ENCODE measurements at places on chromosomes 3 and 15. TPM values are rescaled to one million over a fixed set of nuclear protein-coding genes. Genes with fewer than 3 reads are reported as not detected.
A peak's percentile ranks its signal among the peaks of the same experiment; 100 is the strongest.

DNA sequence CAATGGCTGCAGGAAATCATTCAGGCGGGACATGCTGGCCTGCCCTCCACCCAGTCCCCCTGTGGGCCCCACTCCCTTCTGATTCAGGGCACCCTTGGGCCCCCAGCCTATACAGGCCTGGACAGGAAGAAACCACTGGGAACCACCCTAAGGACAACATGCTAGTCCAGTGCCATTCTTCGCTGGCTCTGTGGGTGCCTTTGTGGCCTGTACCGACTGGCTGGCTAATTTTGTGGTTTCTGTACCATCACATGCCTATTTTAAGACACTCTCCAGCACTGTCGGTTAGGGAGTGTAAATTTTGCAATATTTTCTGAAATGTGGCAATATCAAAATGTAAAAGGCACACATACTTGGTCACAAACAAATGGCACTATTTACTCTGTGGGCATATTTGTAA is 61.4 kb upstream of the POLG start:
- no peak overlapping the region for H3K4me3 ChIP-seq
- DNase-seq = no peak
- H3K27me3 ChIP-seq = peaks cover 65% of the 10 kb centered on the region
- H3K4me1 ChIP-seq = no peaks in the 10 kb centered on the region
- no peaks in the 10 kb centered on the region for H3K36me3 ChIP-seq
- H3K27ac ChIP-seq = no peak overlapping the region

- no peak overlapping the region for H3K27ac ChIP-seq
- DNase-seq = no peak
- no peak overlapping the region for H3K4me3 ChIP-seq
Measured at GRCh38 chr15:55267401-55268175, 22.0 kb downstream of the RAB27A start.

DNA sequence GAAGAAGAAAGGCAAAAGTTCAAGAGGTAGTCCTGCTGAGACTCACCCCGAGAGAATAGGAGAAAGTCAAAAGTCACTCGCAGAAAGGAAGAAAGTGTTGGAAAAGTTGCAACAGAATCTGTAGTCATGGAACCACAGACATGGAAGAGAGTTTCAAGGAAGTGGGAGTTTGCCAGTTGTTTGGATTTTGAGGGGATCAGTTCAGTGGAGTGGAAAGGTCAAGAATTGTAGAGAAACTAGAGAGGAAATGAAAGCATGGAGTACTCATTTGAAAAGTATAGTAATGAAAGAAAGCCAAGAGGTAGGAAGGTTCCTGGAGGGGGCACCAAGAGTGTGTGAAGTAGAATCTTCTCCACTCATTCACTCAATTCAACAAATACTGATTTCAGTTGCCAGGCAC is 34.7 kb downstream of the SPTSSB start:
- no peaks in the 10 kb centered on the region for H3K4me1 ChIP-seq
- no peaks in the 10 kb centered on the region for H3K27me3 ChIP-seq
- no peak overlapping the region for H3K4me3 ChIP-seq
- no peak for DNase-seq

DNA sequence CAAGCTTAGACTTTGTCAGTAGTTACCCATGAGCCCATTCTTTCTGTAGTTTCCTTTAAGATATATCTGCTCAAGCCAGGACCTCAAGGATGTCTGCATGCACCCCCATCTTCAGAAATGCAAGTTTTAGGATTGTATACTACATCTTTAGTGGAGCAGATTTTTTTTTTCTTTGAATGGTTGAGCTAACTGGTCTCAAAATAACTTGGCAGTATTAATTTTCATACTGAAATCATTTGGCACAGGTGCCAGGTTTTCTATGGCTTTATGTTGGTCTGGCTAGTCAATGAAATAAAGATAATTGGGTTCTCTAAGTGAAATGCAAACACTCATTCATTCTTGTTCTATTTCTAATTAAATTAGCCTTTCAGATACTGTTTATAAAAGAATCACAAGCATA is 108.9 kb downstream of the ATG7 start:
- peaks cover 5% of the 10 kb centered on the region for H3K36me3 ChIP-seq
- H3K27me3 ChIP-seq = no peaks in the 10 kb centered on the region
- no peak overlapping the region for H3K27ac ChIP-seq

DNA sequence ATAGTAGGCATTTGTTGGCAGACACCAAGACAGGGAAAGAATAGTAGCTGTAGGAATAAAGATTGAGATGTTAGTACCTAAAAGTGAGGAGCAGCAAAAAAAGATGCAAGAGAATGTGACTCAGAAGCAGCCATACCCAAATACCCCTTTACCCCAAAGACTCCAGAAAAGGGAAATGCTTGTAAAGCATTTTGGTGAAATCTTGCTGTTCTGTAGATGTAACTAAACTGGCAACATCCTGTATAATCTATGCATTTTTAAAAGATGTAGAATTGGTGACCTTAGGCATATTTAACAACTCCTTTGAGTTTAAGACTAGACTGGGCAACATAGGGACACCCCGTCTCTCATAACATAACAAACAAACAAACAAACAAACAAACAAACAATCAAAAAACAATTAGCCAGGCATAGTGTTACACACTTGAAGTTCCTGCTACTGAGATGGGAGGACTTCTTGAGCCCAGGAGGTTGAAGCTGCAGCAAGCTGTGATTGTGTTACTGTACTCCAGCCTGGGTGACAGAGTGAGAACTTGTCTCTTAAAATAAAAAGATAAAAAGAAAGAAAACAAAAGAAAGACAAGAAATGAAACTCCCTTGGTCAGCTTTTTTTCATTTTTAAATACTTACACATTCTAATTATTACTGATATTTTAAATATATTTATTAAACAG is 361.5 kb upstream of the KCNH8 start:
- no peaks in the 10 kb centered on the region for H3K36me3 ChIP-seq
- H3K4me3 ChIP-seq = no peak overlapping the region
- no peaks in the 10 kb centered on the region for H3K4me1 ChIP-seq

GRCh38 chr15:84834969-84835368 is 17.8 kb downstream of the ALPK3 start:
- H3K4me1 ChIP-seq = peaks cover 6% of the 10 kb centered on the region
- no peak for DNase-seq
- peaks cover 15% of the 10 kb centered on the region for H3K27me3 ChIP-seq
- peaks cover 6% of the 10 kb centered on the region for H3K36me3 ChIP-seq

DNA sequence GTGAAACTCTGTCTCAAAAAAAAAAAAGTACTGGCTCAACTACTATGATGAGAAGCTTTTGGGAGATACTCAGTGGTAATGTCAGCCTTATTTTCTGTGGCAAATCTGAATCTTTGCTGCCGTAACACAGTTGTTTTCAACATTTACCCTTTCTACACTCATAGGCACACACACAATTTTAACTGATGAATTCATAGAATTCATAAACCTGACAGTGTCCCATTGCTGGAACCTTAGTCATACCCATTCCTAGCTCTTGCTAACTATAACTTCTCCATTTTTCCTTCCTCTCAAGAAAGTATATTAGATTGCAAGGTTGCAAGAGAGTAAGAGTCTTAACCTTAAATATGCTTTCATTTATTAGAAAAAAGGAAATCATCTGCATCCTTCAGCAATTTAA is 496.6 kb downstream of the FHIT start:
- peak overlapping the region; percentile 21 for H3K27ac ChIP-seq
- H3K4me1 ChIP-seq = peaks cover 59% of the 10 kb centered on the region
- H3K4me3 ChIP-seq = no peak overlapping the region
- DNase-seq = peak; percentile 64
- peaks cover 2% of the 10 kb centered on the region for H3K27me3 ChIP-seq
- H3K36me3 ChIP-seq = no peaks in the 10 kb centered on the region

DNA sequence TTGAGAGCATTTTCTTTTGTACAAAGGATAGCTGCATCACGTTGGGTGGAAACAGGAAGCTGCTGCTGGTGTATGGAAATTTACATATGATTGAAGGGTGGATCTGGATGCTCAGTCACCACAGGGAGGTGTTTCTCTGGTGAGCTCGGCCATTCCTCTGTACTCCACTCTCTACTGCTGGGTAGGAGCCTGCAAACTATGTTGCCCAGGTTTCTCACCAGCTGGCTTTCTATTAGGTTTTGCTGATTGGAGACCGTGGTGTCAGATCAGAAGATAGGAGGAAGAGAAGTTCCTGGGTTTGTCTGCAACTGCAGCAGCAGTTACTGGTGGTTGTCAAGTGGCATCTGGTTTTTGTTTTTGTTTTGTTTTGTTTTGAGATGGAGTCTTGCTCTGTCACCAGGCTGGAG is 61.7 kb downstream of the TAMM41 start:
- no peaks in the 10 kb centered on the region for H3K4me1 ChIP-seq
- H3K27ac ChIP-seq = no peak overlapping the region
- H3K36me3 ChIP-seq = peaks cover 32% of the 10 kb centered on the region
- DNase-seq = no peak
- no peak overlapping the region for H3K4me3 ChIP-seq
- H3K27me3 ChIP-seq = no peaks in the 10 kb centered on the region

- H3K36me3 ChIP-seq = no peaks in the 10 kb centered on the region
- H3K4me1 ChIP-seq = no peaks in the 10 kb centered on the region
- H3K27me3 ChIP-seq = peaks cover 5% of the 10 kb centered on the region
- no peak for DNase-seq
Measured at GRCh38 chr3:73270839-73271483, 209.5 kb downstream of the EBLN2 start.

DNA sequence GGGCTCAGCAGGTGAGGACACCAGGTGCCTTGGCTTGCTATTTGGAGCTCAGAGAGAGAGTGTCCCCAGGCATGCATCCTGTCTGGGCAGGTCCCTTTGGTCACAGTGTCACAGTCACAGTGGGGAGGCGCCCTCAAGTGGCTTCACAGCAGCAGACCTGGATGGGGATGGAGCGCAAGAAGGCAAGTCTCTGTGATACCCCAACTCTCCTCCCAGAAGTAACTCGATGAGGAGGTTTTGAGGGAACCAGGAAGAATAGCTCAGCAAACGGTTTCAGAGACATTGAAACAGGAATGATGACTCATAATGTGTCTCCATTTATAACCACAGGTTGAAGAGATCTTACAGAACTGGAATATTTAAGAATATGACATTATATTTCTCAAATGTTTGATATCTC is 66.5 kb upstream of the SH3GL3 start:
- no peaks in the 10 kb centered on the region for H3K36me3 ChIP-seq
- H3K27ac ChIP-seq = peak overlapping the region; percentile 20
- H3K27me3 ChIP-seq = peaks cover 4% of the 10 kb centered on the region
- H3K4me3 ChIP-seq = no peak overlapping the region
- DNase-seq = peak; percentile 43

DNA sequence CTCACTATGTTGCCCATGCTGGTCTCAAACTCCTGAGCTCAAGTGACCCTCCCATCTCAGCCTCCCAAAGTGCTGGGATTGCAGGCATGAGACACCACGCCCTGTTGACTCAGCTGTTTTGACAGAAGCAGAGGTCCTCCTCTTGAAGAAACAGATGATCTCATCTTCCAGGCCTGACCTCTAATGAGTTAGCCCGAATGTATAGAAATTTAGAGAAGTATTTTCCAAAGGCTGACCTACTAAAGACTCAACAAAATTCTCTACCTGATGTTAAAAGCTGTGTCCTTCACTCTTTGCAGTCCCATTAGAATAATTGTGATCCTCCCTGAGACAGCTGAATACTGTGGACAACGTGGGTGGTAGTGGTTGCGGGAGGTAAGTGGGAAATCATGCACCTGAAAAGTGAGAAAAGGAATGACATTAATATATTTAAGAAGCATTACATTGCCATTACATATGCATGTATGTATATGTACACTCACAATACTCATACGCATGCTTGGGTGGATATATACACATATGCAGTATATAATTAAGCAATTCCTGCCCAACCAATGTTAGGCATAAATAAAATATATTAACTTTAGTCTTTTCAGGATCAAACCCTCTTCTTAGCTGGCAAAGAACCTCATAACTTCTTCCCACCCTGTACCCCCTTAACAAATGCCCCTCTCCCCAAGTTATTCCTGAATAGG is 204.6 kb upstream of the NR2F2 start:
- H3K4me1 ChIP-seq = peaks cover 31% of the 10 kb centered on the region
- H3K4me3 ChIP-seq = no peak overlapping the region
- H3K27me3 ChIP-seq = no peaks in the 10 kb centered on the region
- peak overlapping the region; percentile 53 for H3K27ac ChIP-seq
- DNase-seq = peak; percentile 45

GRCh38 chr3:180990505-180990904 is 969 bp upstream of the DNAJC19 start:
- peaks cover 14% of the 10 kb centered on the region for H3K36me3 ChIP-seq
- no peak for DNase-seq
- no peaks in the 10 kb centered on the region for H3K27me3 ChIP-seq
- no peak overlapping the region for H3K27ac ChIP-seq

DNA sequence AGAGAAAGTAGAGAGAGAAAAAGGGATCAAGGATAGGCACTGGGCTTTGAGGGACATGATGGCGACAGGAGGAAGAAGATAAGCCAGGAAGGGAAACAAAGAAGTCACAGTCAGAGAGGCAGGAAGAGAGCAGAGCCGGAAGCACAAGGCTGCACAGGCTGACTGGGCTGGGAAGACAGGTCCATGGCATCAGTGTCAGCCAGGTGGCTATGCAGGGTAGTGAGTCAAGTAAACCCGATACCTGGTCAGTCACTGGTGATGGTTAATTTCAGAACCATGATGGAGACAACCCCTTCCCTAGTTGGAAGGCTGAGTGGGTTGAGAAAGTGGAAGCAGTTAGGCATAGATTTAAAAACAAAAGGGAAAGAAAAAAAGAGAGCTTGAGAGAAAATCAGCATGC is 203.8 kb downstream of the EPHB1 start:
- H3K27ac ChIP-seq = no peak overlapping the region
- peaks cover 8% of the 10 kb centered on the region for H3K27me3 ChIP-seq
- no peaks in the 10 kb centered on the region for H3K36me3 ChIP-seq
- H3K4me1 ChIP-seq = no peaks in the 10 kb centered on the region
- DNase-seq = no peak
- H3K4me3 ChIP-seq = no peak overlapping the region

DNA sequence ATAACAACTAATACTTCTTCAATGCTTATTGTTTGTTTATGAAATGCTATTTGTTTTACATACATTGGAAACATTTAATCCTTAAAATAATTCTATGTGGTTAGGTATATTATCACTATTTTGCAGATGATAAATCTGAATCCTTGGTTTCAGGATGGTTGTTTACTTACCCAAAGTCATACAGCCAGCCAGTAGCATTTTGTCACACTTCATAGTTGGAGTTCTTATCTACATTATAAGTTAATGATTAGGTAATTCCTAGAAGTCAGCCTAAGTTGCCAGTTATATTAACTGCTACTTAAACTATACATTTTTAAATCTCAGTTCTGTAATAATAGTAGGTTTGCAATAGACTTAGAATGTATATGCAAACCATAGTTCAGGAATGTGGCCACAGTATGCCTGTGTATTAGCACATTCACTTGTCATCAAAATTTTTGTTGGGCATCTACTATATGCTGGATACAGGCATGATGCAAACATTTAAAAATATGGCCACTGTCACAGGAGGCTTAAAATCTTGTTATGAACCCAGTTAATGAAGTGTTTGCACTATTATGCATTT is 187.9 kb downstream of the UBE2E2 start:
- no peaks in the 10 kb centered on the region for H3K4me1 ChIP-seq
- no peak overlapping the region for H3K4me3 ChIP-seq
- H3K27ac ChIP-seq = no peak overlapping the region
- no peaks in the 10 kb centered on the region for H3K36me3 ChIP-seq
- DNase-seq = no peak

- no peak overlapping the region for H3K4me3 ChIP-seq
- H3K36me3 ChIP-seq = peaks cover 13% of the 10 kb centered on the region
- H3K27me3 ChIP-seq = peaks cover 4% of the 10 kb centered on the region
- DNase-seq = no peak
- H3K27ac ChIP-seq = no peak overlapping the region
Measured at GRCh38 chr15:52163321-52164190, 27.6 kb downstream of the GNB5 start.

The TNFSF10 gene
- total RNA-seq = not detected

The TRIM59 gene
- total RNA-seq = 39.0 TPM

The IFT80 gene
- total RNA-seq = 23.8 TPM

The NR1I2 gene
- not detected for total RNA-seq

The A4GNT gene
- not detected for total RNA-seq

The RAB6B gene
- total RNA-seq = 1.6 TPM

The LIPH gene
- 0.63 TPM for total RNA-seq

All from HFFc6 (cell line).